Esophagus squamous epithelium (tissue), 5 donors: ENCODE measurements at places on chromosomes 5 and 9. TPM values are rescaled to one million over a fixed set of nuclear protein-coding genes. Genes with fewer than 3 reads are reported as not detected.

The GLRA1 gene
- total RNA-seq = not detected

The C6 gene
- total RNA-seq = not detected

The RNF183 gene
- total RNA-seq = 2.1 TPM

The PCDHA10 gene
- under 0.01 TPM for total RNA-seq

The CCDC112 gene
- 4.8 TPM for total RNA-seq

The FREM1 gene
- 0.09 TPM for total RNA-seq

The CCDC192 gene
- not detected for total RNA-seq

The DNAH5 gene
- 0.91 TPM for total RNA-seq

The LCN15 gene
- total RNA-seq = not detected

The BARHL1 gene
- not detected for total RNA-seq

The LCN1 gene
- not detected for total RNA-seq

The STPG3 gene
- total RNA-seq = not detected

The CTXN3 gene
- total RNA-seq = not detected

The SPINK6 gene
- not detected for total RNA-seq

The RNF208 gene
- 2.7 TPM for total RNA-seq

The NIPSNAP3A gene
- total RNA-seq = 34.2 TPM

The SPATA31E1 gene
- not detected for total RNA-seq

The DMGDH gene
- 0.64 TPM for total RNA-seq

The EPB41L4B gene
- 1.9 TPM for total RNA-seq

The GPR151 gene
- not detected for total RNA-seq

The FBP2 gene
- total RNA-seq = not detected

The IFNK gene
- not detected for total RNA-seq

The CNTNAP3B gene
- 62.0 TPM for total RNA-seq

The RNF145 gene
- total RNA-seq = 70.3 TPM

The TNFSF15 gene
- total RNA-seq = 2.3 TPM

The GOLM1 gene
- total RNA-seq = 2.0 TPM

The EDIL3 gene
- total RNA-seq = 20.6 TPM

The TMC1 gene
- 1.5 TPM for total RNA-seq

The GABBR2 gene
- total RNA-seq = not detected

The CMYA5 gene
- 0.44 TPM for total RNA-seq

The ADGRV1 gene
- 1.9 TPM for total RNA-seq

The CD180 gene
- total RNA-seq = 1.3 TPM

The MTAP gene
- total RNA-seq = 16.1 TPM

The PTGES gene
- 11.3 TPM for total RNA-seq

The DRD1 gene
- not detected for total RNA-seq

The ZFP37 gene
- total RNA-seq = 1.7 TPM

The PSAT1 gene
- 76.1 TPM for total RNA-seq

The KCTD16 gene
- not detected for total RNA-seq
